LHCN-M2 (cell line): ENCODE measurements at places on chromosomes 3 and 15. TPM values are rescaled to one million over a fixed set of nuclear protein-coding genes. Genes with fewer than 3 reads are reported as not detected.

The CAMK1 gene
- total RNA-seq = 27.6 and 31.2 TPM in 2 replicates

GRCh38 chr15:50519740-50520425 is 26.6 kb downstream of the USP50 start:
- no peak for DNase-seq

DNA sequence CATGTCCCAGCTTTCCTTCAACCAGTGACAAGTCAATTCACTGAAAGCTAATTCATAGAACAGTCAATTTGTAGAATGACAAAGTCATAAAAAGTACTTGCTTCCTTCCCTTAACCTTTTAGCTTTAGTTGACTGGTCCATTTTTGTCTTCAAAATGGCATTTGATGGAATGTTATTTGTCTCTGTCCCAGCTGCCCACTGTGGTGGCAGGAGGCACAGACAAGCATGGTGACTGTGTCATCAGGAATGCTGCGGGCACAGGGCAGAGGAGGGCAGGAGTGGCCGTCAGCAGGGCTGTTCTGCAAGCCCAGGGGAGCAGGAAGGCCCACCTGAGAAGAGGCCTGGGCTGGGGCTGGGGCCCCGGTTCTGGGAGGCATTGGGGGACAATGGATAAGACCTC is 10.0 kb downstream of the IQSEC1 start:
- DNase-seq = peak; percentile 43

- no peak for DNase-seq
Observed at GRCh38 chr3:57575966-57576626, 20.0 kb downstream of the PDE12 start.

- DNase-seq = no peak
Observed at GRCh38 chr3:18012436-18012835, 270.0 kb upstream of the TBC1D5 start.
